ENCODE measurements at places on chromosomes 1 and 21.

DNA sequence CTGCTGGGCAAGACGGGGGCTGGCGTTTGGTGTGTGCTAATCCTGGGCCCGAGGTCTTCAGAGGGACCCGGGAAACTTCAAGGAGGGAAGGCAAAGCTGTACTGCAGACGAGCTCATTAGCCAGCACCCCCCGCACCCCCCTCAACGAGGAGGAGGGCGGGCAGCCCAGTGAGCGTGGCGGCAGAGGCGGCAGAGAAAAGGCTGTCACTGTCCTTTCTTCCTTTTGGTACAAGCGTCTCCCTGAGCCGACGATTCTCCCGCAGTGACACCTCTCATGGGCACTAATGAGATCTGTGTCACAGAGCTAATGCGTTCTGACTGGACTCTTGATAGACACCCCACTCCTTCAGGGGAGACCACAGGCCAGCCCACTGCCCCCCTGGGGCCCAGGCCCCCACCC lies 29.5 kb downstream of the DMAP1 start:
- H3K4me3 ChIP-seq: no peak overlapping the region
- peaks cover 29% of the 10 kb centered on the region for H3K36me3 ChIP-seq
- H3K27ac ChIP-seq: no peak overlapping the region
- peaks cover 36% of the 10 kb centered on the region for H3K4me1 ChIP-seq

DNA sequence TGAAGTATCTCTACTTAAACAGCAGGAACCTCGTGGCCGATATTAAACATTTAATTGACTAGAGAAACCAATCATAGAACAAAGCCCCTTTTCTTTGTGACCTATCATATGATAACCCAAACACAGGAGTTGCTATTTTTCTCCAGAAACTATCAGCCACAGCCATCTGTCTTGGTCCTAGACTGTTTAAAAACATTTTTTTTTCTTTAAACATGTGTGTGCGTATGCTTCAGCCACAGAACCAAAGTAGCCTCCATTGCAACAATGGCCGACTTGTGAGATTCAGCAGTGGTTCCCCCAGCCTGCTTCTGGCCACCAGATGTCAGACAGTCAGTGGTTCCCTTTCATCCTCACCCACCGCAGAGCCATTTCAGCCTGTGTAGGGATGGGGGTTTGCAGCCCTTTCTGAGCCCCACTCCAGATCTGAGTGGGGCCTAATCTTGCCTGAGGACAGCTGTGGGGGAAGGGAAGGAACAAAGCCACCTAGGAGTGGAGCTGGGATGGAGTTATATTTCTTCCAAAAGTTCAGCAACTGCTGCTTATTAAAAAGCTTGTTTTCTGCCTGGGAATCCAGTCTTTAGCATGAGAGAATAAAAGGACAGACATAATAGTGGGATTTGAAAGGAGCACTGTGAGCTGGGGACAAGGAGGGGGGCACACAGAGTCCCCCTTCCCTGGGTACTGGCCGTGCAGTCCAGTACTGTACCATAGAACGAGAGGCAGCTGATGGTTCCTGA lies 11.7 kb upstream of the IGSF3 start:
- H3K4me3 ChIP-seq: no peak overlapping the region
- H3K27me3 ChIP-seq: peaks cover 5% of the 10 kb centered on the region
- H3K36me3 ChIP-seq: no peaks in the 10 kb centered on the region
- DNase-seq: no peak

GRCh38 chr1:30377230-30378002 lies 346.0 kb downstream of the MATN1 start:
- no peak overlapping the region for H3K4me3 ChIP-seq
- H3K27me3 ChIP-seq: no peaks in the 10 kb centered on the region
- no peaks in the 10 kb centered on the region for H3K4me1 ChIP-seq
- no peak overlapping the region for H3K27ac ChIP-seq
- no peaks in the 10 kb centered on the region for H3K36me3 ChIP-seq
- no peak for DNase-seq

DNA sequence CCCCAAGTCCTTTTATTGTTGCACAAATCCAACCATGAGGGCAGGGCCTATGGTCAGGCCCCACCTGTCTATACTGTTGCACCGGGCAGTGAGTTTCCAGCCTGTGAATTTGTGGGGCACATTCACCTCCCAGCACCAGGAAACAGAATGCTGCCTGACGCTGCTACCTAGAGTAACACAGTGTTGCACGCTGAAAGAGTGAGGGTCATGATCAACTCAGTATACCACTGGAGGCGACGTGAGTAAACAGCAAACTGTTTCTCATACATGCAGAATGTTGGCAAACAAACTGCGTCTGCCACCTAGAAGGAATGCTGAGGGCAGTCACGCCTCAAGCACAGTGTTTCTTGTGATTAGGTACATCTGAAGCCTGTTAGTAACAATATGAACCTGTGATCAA lies 13.4 kb upstream of the LRRC47 start:
- no peaks in the 10 kb centered on the region for H3K27me3 ChIP-seq
- no peaks in the 10 kb centered on the region for H3K4me1 ChIP-seq
- no peak for DNase-seq
- peaks cover 7% of the 10 kb centered on the region for H3K36me3 ChIP-seq
- H3K4me3 ChIP-seq: no peak overlapping the region
- no peak overlapping the region for H3K27ac ChIP-seq

- no peaks in the 10 kb centered on the region for H3K36me3 ChIP-seq
- H3K27me3 ChIP-seq: no peaks in the 10 kb centered on the region
- no peak for DNase-seq
- H3K4me1 ChIP-seq: no peaks in the 10 kb centered on the region
Observed at GRCh38 chr1:42214447-42214871, 49.9 kb upstream of the GUCA2A start.

GRCh38 chr1:63122079-63122478 lies 200.3 kb upstream of the FOXD3 start:
- H3K36me3 ChIP-seq: no peaks in the 10 kb centered on the region
- H3K27me3 ChIP-seq: no peaks in the 10 kb centered on the region
- H3K4me1 ChIP-seq: no peaks in the 10 kb centered on the region
- no peak for DNase-seq
- H3K27ac ChIP-seq: no peak overlapping the region
- no peak overlapping the region for H3K4me3 ChIP-seq

- no peaks in the 10 kb centered on the region for H3K36me3 ChIP-seq
- DNase-seq: no peak
- H3K4me3 ChIP-seq: no peak overlapping the region
- H3K27me3 ChIP-seq: no peaks in the 10 kb centered on the region
Observed at GRCh38 chr21:17768840-17769446, 50.2 kb downstream of the C21orf91 start.

DNA sequence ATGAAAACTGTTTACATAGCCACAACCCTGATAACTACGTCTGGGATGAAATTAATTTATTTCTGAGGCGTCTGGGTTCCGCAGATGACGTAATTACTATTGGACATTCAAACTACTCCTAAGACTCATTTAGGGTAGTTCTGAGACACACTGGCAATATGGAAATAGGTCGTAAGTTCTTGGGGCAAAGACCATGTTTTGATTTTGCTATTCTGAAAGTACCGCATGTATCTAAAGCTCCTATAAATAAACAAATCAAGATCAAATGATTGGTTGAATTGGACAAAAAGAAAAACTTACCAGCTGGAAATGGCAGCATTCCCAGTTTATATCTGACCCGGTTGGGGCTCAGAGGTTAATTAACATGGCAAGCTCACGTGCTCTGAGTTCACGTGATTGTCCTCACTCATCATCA lies 74.3 kb downstream of the DHRS3 start:
- peaks cover 27% of the 10 kb centered on the region for H3K4me1 ChIP-seq
- no peak overlapping the region for H3K27ac ChIP-seq
- no peaks in the 10 kb centered on the region for H3K36me3 ChIP-seq

DNA sequence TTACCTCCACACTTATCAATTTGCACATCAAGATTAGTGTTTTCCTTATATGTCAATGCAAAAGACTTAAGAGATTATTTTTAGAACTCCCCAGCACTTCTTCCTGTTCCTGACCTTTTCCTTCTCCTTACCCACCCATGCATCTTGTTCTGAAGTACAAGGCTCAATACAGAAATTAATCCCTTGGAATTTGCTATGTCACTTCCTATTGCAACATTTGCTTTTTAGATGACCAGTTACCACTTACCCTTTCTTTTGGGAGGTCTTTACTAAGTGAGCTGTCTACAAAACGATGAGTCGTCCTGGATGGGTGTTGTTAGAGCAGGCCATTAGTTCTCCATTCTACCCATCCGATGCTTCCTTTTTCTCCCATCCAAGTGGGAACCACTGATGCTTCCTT lies 221.2 kb downstream of the FMN2 start:
- H3K36me3 ChIP-seq: no peaks in the 10 kb centered on the region
- no peaks in the 10 kb centered on the region for H3K27me3 ChIP-seq
- no peak overlapping the region for H3K27ac ChIP-seq
- no peaks in the 10 kb centered on the region for H3K4me1 ChIP-seq

- no peaks in the 10 kb centered on the region for H3K36me3 ChIP-seq
- H3K27me3 ChIP-seq: no peaks in the 10 kb centered on the region
- H3K4me3 ChIP-seq: no peak overlapping the region
Observed at GRCh38 chr1:67753776-67754525, 69.0 kb downstream of the GADD45A start.

GRCh38 chr1:41381692-41382479 lies 20.7 kb downstream of the FOXO6 start:
- no peak overlapping the region for H3K27ac ChIP-seq
- peaks cover 98% of the 10 kb centered on the region for H3K27me3 ChIP-seq
- no peaks in the 10 kb centered on the region for H3K4me1 ChIP-seq
- no peaks in the 10 kb centered on the region for H3K36me3 ChIP-seq
- peak overlapping the region; percentile 58 for H3K4me3 ChIP-seq

DNA sequence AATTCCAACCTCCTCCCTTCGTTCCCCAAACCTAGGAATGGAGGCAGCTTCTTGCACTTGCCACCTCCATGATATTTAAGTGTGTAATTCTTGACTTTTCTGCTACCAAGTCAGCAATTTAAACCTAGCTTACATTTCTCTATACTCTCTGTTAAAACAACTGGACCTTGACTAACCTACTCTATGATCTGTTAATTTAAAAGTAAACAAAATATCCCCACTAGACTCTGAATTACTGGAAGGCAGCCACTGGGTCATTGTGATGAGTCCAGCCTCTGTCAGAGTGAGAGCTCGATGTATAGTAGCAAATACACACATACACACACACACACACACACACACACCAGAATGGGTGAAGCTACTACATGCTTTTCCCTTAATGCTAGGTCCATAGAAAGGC lies 40.0 kb upstream of the DHCR24 start:
- H3K4me3 ChIP-seq: no peak overlapping the region
- no peak for DNase-seq
- H3K27ac ChIP-seq: no peak overlapping the region
- no peaks in the 10 kb centered on the region for H3K36me3 ChIP-seq

DNA sequence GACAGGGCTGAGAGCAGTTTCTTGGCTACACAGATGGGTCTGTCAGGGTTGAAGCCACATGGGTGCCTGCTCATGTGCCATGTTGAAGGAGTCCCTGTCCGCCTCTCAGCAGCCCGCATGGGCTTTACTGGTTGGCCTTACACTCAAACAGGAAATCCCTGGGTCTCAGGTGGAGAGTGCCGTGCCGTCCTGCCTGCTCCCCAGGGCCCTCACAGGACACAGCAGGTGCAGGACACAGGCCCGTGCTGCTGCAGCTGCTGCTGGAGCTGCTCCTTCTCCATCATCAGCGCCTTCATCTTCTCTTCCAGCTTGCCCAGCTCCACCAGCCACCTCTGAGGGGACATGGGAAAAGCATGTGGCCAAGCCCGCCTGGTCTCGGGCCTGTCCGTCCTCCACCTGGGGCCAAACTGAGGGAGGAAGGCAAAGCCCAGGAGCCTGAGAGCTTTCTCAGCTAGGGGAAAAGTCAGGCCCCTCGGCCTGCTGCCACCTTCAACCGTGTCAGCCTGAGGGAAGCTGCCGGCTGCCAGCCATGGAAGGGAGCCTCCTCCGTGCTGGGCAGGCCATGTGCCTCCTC lies 5.5 kb downstream of the SLFNL1 start:
- peaks cover 87% of the 10 kb centered on the region for H3K36me3 ChIP-seq
- DNase-seq: no peak
- no peak overlapping the region for H3K27ac ChIP-seq
- H3K27me3 ChIP-seq: no peaks in the 10 kb centered on the region
- H3K4me1 ChIP-seq: peaks cover under 1% of the 10 kb centered on the region
- H3K4me3 ChIP-seq: no peak overlapping the region
